ENCODE measurements at places on chromosomes 4 and X.

DNA sequence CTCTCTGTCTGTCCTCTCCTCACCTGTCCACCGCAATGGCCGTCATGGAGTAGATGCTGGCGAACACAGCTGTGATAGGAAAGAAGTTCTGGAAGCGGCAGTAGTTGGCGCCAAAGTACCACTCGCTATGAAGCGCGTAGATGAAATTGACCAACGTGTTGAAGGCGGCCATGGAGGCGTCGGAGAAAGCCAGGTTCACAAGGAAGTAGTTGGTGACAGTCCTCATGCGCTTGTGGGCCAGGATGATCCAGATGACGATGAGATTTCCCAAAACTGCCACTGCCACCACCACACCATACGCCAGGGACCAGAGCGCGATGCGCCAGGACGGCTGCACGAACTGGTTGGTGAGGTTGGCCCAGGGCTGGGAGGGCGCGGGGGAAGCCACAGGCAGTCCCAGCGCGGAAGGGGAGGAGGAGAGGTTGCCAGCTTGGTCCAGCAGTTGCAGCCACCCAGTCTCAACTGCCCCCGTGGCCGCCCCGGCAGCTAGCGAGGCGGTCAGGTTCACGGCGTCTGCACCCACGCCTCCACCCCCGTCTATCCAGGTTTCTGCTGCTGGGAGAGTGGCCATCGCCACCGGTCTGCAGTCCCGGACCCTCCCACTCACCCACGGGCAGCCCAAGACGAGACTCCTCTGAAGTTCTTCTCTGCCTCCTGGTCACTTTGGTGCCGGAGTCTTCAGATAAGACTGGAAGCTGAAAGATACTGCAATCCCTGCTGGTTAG lies 518 bp downstream of the TACR3 start:
- no peak for DNase-seq

DNA sequence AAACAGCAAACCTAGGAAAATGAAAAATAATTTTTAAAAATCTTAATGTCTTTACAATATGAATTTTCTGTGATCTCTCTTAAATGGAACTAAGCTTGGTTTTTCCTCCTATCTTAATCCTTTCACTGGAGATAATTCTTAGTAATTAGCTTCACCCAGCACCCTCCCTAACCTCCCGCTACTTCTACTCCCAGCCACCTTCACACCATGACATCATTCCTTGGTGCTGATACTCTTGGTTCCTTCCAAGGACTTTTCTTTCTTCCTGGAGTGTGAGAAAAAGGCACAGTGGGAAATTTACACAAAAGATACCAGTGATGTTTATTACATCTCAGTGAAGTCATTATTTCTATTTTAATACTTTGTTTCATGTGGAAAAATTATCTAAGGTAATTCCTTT lies 163.6 kb upstream of the PLAC1 start:
- DNase-seq = no peak

GRCh38 chr4:58553031-58553430 lies 1442.8 kb upstream of the IGFBP7 start:
- DNase-seq = no peak

- DNase-seq = no peak
These were observed 104.1 kb downstream of the PALLD start for GRCh38 chr4:168600796-168601583.

- DNase-seq = no peak
These were observed 114.1 kb downstream of the SLC10A7 start for GRCh38 chr4:146407669-146408084.
